ENCODE measurements at places on chromosomes 7 and 10.

GRCh38 chr7:79965946-79966345, 168.7 kb upstream of the GNAI1 start:
- DNase-seq: no peak

DNA sequence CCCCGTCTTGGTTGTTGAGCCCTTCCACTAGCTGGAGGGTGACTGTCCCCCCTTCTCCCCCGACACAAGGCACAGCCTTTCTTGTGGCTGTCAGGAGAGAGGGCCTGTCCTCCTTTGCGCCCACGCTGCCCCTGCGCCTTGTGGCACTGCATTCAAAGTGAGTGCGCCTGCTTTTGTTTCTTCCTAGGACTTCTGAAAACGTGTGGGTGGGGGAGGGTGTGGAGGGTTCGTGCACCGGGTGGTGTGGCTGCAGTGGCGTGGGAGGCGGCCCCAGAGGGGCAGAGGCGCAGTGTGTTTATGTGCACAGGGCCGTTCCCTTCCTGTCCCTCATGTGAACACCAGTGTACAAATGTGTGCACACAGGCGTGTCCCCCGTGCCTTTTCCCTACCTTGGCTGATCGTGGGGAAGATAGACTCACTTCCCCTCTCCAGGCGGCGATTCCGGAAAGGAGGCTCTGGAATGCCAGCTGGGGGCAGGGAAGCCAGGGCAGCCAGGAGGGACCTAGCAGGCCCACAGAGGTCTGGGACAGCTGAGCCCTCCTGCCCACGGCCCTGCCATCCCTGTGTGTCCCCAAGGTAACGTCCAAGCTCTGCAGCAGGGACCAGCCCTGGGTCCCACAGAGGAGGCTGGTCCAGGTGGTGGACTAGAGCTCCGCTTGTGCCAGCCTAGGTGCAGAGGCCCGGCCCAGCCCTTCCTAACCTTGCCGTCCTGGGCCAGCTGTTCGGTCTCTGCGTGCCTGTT, 88.8 kb downstream of the LHPP start:
- DNase-seq: no peak

- no peak for DNase-seq
Observed at GRCh38 chr10:45075826-45076380, 75.2 kb downstream of the ZNF22 start.

GRCh38 chr10:11741608-11742007, 574 bp upstream of the ECHDC3 start:
- no peak for DNase-seq

GRCh38 chr7:33719059-33719581, 186.2 kb upstream of the BMPER start:
- DNase-seq: no peak
